Sigmoid colon (tissue), 7 donors: ENCODE measurements at places on chromosomes 4 and X. TPM values are rescaled to one million over a fixed set of nuclear protein-coding genes. Genes with fewer than 3 reads are reported as not detected.
A peak's percentile ranks its signal among the peaks of the same experiment; 100 is the strongest.

The SUPT20HL2 gene
- not detected for total RNA-seq

The MAB21L2 gene
- 693 TPM for total RNA-seq

The MAPK10 gene
- total RNA-seq: 27.1 TPM

- H3K4me3 ChIP-seq: no peak overlapping the region
- DNase-seq: no peak
- H3K4me1 ChIP-seq: no peaks in the 10 kb centered on the region
- H3K36me3 ChIP-seq: no peaks in the 10 kb centered on the region
- H3K27ac ChIP-seq: no peak overlapping the region
- H3K27me3 ChIP-seq: no peaks in the 10 kb centered on the region
Observed at GRCh38 chr4:70392057-70392776, 5.5 kb upstream of the OPRPN start.

GRCh38 chr4:182874304-182874751 lies 42.9 kb downstream of the DCTD start:
- H3K27me3 ChIP-seq: no peaks in the 10 kb centered on the region
- peak; percentile 1 for DNase-seq
- H3K4me1 ChIP-seq: no peaks in the 10 kb centered on the region
- H3K36me3 ChIP-seq: no peaks in the 10 kb centered on the region

GRCh38 chr4:101102114-101102742 lies 245.1 kb downstream of the PPP3CA start:
- H3K36me3 ChIP-seq: peaks cover under 1% of the 10 kb centered on the region
- peaks cover 29% of the 10 kb centered on the region for H3K4me1 ChIP-seq
- DNase-seq: peak; percentile 69
- no peak overlapping the region for H3K4me3 ChIP-seq
- no peak overlapping the region for H3K27ac ChIP-seq

- H3K36me3 ChIP-seq: no peaks in the 10 kb centered on the region
- no peak for DNase-seq
- no peak overlapping the region for H3K4me3 ChIP-seq
- no peaks in the 10 kb centered on the region for H3K27me3 ChIP-seq
- no peak overlapping the region for H3K27ac ChIP-seq
- H3K4me1 ChIP-seq: no peaks in the 10 kb centered on the region
Observed at GRCh38 chr4:1852904-1853623, 2.9 kb downstream of the LETM1 start.

- H3K4me3 ChIP-seq: no peak overlapping the region
- DNase-seq: peak; percentile 71
- peaks cover 10% of the 10 kb centered on the region for H3K4me1 ChIP-seq
- no peaks in the 10 kb centered on the region for H3K36me3 ChIP-seq
- H3K27me3 ChIP-seq: no peaks in the 10 kb centered on the region
- H3K27ac ChIP-seq: no peak overlapping the region
Observed at GRCh38 chr4:138870737-138871554, 144.6 kb upstream of the NOCT start.

DNA sequence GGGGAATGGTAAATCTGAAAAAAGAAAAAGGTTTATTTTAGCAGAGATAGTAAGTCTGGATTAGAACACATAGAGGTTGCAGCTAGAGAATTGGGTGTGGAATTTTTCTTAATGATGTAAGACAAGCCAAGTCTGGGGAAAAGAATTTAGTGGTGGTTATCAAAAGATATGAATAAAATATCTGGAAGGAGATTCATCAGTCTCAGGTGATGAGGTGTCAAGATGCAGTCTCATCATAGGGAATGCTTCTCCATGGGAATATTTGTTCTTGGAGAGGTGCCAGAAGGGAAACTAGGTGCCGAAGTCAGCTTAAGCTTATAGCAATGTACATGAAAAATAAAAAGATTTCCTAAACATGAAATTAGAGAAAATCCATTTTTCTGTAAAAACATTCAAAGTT lies 504.1 kb upstream of the NR3C2 start:
- H3K4me1 ChIP-seq: no peaks in the 10 kb centered on the region
- no peak overlapping the region for H3K4me3 ChIP-seq
- H3K36me3 ChIP-seq: no peaks in the 10 kb centered on the region
- no peak for DNase-seq
